ENCODE measurements at places on chromosomes 13 and 19.

DNA sequence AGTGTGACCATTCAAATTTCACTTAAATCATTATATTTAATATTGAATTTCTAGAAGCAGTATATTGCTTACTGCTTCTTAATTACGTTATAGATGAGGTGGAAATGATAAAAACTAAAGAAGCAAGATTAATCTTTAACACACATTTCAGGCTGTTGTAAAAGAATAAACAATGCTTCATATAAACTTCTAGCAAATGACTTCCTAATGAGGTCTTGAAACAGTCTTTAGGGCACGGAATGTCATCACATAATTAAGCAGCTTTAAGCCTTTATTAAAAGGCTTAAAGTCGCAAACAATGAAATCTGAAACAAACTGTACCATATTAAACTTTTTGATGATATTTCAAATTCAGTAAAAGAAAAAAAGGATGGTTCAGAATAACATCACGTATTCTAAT, 1.9 kb downstream of the SLITRK6 start:
- no peak for DNase-seq

- DNase-seq = peak; percentile 40
Observed at GRCh38 chr13:31807090-31807541, 67.8 kb downstream of the RXFP2 start.

DNA sequence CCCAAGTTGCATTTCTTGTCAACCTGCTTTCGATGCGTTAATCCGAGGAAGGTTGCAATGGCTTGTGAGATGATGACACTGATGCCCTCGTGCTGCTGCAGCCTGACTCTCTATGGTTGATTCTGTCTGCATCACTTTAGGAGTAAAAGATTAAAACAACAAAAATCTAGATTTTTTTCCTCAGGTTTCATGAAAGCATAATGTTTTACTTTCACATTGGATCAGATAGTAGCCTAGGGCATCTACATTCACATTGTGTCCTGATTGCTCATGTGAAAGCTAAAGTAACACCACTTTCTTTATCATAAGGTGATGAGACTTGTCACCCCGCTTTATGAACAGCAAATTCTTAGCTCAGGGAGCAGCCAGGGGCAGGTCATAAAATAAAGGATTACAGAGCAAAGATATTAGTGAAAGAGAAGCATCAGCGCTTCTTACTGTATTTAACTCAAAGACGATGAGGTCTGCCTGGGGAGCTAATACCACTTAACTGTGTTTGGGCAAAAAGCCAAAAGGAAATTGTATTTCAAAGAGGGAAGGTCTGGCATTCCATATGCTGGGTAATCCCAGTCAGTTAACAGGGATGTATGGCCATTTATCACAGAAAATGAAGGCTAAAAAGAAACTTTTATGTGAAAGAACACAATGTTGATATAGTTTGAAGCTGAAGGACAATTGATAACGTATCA, 270.5 kb downstream of the GPC6 start:
- no peak for DNase-seq

GRCh38 chr13:26759907-26760831, at the start of gene GPR12:
Gene GPR12 (minus strand): TSS chr13:26760786. CDS start chr13:26759827, 959 bp downstream.
- peak; percentile 75 for DNase-seq

DNA sequence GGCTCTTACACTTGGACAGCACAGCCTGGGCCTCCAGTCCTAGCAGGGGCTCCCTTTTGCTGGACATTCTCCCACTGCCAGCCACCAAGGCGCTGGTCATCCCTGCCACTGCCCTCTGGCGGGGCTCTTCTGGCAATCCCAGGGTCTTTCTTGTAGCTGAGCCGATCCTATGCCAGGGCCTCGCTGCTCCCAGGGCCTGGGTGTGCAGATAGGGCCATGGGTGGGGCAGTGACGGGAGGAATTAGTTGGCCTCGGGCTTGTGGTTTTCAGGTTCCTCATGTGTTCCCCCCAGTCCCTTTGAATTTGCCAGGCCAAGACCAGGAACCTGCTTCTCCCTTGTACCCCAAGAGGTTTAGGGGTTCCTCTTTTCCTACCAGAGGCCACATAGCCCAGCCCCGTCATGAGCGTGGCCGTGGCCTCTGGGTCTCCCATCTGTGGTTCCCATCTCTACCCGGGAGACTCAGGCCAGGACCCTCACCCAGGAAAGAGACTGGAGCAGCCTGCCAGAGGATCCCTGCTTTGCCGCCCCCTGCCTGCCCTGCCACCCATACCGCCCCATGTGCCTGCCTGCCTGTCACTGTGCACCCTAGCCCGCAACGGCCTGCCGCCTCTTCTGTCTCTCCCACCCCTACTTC, 26.2 kb downstream of the TMED1 start:
- no peak for DNase-seq

GRCh38 chr19:8663920-8664670, 33.7 kb downstream of the NFILZ start:
- no peak for DNase-seq

GRCh38 chr13:30829145-30829832, 76.8 kb upstream of the MEDAG start:
- no peak for DNase-seq

DNA sequence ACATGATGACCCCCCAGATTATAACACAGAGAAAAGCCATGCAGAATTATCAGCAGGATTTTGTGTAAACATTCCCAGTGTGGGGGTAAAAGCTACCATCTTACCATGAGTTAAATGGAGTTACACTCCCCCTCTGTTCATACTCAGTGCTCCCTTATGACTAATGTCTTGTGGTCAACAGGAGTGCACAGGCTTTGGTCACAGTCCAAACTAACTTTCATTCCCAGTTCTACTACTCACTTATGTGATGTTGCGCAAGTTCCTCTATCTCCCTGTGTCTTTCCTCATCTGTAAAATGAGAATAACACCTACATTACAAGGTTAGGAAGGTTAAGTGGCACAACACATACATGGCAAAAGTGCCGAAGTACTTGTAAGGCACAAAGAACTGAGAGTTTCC, 277.9 kb downstream of the RBM26 start:
- no peak for DNase-seq

- no peak for DNase-seq
Observed at GRCh38 chr19:19823916-19824315, 2.4 kb upstream of the ZNF506 start.

GRCh38 chr19:13172346-13173138, 22.3 kb downstream of the IER2 start:
- no peak for DNase-seq

- DNase-seq = no peak
Observed at GRCh38 chr13:28159057-28159456, 20.7 kb downstream of the PAN3 start.

- no peak for DNase-seq
Observed at GRCh38 chr13:75790198-75790970, 154.3 kb downstream of the LMO7 start.

DNA sequence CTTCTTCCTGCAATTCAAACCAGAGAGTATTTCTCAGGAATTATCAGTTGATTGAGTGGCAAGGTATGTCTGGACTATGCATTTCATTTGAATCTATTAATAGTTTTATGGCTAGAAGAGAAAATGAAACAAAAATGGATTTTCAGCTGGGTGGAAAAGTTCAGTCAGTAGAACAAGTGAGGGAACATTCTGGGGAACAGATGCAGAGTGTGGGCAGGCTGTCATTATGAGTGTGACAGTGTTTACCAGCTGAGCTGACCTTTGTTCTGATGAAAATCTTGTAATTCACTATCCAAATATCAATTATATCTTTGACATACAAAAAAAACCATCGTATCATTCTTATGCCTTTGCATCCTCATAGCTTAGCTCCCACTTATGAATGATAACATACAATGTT, 2.6 kb upstream of the CLC start:
- no peak for DNase-seq

DNA sequence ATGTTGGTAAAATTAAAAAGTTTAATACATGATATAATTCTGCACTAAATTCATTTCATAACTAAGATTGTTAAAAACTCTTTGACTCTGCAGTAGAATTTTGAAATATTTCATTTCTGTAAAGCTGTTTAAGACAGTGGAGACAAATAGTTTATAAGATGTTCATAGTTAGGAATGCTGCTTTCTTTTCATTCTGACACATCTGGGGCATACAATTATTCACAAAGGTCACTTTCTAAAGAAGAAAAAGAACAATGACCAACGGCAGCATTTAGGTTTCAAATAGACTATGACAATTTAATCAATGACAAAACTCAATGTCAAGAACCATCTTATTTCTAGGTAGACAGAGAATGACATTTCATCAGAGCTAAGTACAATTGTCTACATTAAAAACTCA, 1422.1 kb downstream of the PCDH9 start:
- no peak for DNase-seq

DNA sequence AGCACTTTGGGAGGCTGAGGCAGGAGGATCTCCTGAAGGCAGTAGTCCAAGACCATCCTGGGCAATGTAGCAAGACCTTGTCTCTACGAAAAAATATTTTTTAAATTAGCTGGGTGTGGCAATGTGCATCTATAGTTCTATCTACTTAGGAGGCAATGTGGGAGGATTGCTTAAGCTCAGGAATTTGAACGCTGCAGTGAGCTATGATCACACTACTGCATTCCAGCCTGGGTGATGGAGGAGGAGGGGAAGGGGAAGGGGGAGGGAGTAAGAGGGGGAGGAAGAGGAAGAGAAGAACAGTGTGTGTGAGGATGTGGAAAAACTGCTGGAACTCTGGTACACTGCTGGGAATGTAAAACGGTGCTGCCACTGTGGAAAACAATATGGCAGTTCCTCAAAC, 9.2 kb upstream of the CLIP3 start:
- no peak for DNase-seq

DNA sequence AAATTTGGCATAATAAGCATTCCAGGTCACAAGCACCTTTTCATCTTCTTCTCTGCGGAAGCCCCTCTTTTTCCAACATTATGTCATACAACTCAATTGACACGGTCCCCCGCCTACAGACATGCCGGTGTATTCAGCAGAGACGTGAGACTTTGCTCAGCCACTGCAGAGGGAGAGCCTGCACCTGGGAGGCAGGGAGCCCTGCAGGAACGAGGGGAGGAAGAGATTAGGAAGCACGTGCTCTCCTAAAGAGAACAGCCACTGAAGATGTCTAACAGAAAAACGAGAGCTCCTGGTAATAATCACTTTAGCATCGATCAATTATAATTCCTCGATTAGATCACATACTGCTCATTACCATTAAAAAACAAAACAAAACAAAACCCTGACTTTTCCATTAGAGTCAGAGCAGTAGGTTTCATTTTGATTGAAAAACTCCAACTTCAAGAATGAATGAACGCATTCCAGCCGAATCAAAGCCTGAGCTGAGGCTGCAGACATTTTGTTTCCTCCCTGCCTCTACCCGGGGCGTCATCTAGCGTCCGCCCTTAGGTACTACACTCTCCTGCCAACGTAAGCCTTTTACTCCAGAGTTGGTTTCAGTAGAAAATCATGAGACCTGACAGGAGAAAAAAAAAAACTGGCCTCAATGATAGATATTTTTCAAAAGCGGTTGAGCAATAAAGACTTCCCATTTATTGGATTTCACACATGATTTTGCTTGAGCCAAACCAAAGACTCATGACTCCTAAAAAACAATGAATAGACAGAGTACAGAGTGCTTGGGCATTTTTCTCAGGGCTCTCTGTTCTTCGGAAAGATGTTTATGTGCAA, 194.5 kb downstream of the KATNAL1 start:
- DNase-seq = peak; percentile 90

- DNase-seq = no peak
Observed at GRCh38 chr19:41698746-41699230, 9.6 kb upstream of the CEACAM5 start.

GRCh38 chr13:83449668-83450395, 432.4 kb downstream of the SLITRK1 start:
- DNase-seq = no peak

DNA sequence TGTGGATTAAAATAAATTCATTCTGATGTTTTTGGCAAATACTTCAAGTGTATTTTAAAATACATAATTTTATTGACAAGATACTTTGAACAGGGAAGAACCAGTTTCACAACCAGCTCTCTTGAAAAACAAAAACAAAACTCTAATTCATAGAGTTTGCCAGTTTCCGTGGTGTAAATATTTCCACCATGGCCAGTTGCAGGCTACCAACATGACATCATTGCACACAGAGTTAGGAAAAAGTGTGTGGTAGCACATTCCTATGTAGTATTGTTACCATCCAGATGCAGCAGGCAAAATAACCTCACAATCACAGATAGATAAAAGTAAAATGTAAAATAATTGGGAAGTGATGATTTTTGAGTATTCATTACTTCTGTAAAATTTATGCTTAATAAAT, 7.7 kb upstream of the RNF113B start:
- no peak for DNase-seq

DNA sequence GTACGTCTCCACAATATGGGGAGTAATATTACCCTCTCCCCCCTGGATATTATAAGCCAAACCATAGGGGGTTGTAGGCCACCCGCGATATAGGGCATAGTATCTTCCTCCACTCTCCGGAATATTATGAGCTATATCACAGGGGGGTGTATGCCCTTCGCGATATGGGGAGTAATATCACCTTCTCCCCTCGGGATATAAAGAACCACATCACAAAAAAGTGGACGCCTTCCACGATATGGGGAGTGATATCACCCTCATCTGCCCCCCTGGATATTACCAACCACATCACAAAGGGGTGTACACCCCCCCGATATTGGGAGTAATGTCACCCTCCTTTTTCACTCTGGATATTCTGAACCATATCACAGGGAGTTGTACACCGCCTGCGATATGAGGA, 65.5 kb upstream of the CEACAM21 start:
- DNase-seq = no peak

GRCh38 chr13:42190529-42190928, 81.4 kb upstream of the AKAP11 start:
- no peak for DNase-seq

- DNase-seq = no peak
Observed at GRCh38 chr13:110911880-110912279, 3.0 kb downstream of the ANKRD10 start.

- DNase-seq = peak; percentile 28
Observed at GRCh38 chr19:44847144-44848035, 1.3 kb downstream of the NECTIN2 start.

DNA sequence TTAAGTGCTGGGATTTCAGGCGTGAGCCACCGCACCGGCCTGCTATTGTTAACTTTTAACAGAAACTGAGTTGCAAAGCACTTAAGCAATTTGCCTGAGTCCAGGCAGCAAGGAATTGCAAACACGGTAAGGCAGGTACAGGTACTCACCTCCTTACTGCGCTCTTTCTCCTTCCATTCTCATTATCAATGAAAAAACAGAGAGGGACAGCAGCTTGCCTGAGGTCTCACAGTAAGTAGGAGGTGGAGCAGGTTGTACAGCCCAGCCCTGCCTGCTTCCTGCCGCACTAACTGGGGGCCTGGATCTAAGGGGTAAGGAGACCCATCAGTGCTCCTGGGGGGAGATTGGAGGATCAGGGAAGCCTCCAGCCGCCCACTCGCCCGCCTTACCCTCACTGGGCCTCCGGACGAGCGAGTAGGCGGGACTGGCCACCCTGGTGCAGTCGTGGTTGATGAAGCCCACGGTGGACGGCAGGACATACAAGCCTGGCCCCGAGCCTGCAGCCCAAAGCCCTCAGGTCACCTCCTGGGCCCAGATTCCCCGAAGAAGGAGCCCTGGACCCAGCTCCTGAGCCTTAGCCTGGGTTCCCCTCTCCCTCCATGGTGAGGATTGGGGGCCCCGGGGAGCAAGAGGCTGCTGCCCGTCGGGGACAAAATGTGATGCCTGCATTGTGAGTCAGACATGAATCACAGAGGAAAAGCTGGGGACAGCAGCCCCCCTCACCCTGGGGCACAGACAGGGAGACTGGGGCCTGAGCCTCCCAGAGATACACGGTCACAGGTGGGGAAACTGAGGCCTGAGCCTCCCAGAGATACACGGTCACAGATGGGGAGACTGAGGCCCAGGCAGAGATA, 11.4 kb upstream of the SHC2 start:
- DNase-seq = no peak
